ENCODE measurements at places on chromosomes 12 and 14. TPM values are rescaled to one million over a fixed set of nuclear protein-coding genes. Genes with fewer than 3 reads are reported as not detected.

DNA sequence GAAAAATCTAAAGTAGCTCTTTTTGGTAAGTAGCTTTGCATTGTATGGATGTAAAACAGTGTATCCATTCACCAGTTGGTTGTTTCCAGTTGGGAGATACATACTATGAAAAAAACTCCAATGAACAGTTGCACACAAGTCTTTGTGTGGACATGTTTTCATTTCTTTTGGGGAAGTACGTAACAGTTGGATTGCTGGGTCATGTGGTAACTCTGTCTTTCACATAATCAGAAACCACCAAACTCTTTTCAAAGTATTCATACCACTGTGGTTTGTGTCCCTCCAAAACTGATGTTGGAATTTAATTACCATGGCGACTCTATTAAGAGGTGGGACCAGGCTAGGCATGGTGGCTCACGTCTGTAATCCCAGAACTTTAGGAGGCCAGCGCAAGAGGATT is 58.9 kb upstream of the RESF1 start:
- DNase-seq: no peak

The TAMALIN gene
- 117 TPM for total RNA-seq

GRCh38 chr12:55850893-55851292 is 8.2 kb upstream of the MMP19 start:
- DNase-seq: no peak

DNA sequence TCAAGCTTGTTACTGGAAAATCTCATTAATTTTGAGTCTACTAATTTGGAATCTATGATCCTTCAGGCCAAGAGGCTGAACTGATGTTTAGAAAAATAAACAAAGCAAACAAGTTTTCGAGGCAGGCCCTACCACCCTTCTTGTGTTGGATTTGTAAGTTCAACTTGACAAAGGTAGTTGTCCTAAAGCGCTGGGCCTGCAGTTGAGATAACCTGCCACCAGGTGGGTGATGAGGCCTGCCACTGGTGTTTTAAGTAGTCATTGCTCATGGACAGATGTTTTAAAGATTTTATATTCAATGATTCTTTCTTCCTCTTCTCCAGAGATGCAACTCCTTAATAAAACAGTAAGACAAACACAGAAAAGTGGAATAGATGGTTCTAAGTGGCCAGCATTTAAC is 19.4 kb downstream of the ACVRL1 start:
- DNase-seq: peak; percentile 53

DNA sequence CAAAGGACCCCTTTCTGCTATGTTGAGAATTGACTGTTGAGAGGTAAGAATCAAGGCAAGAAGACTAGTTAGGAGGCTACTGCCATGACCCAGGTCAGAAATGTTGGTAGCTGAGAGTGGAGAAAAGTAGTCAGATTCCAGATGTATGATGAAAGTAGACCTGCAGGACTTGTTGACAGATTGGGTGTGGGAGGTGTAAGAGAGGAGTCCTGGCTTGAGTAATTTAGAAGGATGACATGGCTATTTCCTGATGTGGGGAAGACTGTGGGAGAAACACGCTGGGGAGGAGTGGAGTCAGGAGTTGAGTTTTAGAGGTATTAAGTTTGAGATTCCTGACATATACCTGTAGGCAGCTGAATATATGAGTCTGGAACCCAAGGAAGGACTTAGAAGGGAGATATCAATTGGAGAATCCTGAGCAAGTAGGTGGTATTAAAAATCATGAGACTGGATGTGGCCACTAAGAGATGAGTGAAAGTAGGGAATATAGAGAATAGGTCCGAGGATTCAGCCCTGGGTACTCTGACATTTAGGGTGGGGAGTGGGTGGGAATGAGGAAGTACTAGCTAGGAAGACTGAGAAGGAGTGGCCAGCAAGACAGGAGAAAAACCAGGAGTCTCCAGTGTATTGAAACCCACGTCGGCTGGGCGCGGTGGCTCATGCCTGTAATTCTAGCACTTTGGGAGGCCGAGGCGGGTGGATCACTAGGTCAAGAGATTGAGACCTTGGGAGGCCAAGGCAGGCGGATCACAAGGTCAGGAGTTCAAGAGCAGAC is 12.6 kb upstream of the DDX47 start:
- DNase-seq: no peak

The RDH5 gene
- 123 TPM for total RNA-seq

GRCh38 chr12:101891462-101891971 is 14.1 kb downstream of the DRAM1 start:
- no peak for DNase-seq

The GLIPR1L1 gene
- not detected for total RNA-seq

The KRT83 gene
- total RNA-seq: not detected

- DNase-seq: no peak
Measured at GRCh38 chr14:76917745-76918255, 91.6 kb downstream of the LRRC74A start.

DNA sequence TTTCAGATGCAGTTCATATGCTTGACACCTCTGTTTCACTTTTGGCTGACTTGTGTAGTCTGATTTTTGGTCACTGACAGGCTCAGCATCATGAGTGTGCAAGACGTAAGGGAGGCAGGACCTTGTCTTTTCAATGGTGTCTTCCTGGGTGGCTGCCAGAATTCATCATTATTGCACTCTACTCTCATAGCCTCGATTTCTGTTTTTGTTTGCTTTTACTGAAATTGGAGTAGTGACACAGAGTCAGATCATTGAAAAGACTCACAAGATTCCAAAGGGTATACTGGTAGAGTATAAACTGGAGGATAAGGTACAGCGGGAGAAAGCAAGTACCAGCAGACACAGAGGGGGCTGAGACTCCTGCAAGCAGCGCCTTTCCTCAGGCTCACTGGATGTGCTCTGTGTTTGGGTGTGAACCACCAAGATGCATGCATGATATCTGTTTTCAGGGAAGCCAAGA is 126.3 kb upstream of the FGD4 start:
- no peak for DNase-seq

DNA sequence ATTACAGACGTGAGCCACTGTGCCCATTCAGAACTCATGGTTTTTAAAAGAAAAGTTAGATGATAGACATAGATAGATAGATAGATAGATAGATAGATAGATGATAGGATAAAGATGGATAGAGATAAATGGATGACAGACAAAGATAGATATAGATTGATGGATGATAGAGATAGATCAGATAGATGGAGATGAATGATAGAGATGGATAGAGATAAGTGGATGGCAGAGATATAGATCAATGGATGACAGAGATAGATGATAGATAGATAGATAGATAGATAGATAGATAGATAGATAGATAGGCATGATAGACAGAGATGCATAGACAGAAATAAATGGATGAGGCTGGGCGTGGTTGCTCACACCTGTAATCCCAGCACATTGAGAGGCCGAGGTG is 13.7 kb upstream of the SLC25A3 start:
- DNase-seq: no peak

DNA sequence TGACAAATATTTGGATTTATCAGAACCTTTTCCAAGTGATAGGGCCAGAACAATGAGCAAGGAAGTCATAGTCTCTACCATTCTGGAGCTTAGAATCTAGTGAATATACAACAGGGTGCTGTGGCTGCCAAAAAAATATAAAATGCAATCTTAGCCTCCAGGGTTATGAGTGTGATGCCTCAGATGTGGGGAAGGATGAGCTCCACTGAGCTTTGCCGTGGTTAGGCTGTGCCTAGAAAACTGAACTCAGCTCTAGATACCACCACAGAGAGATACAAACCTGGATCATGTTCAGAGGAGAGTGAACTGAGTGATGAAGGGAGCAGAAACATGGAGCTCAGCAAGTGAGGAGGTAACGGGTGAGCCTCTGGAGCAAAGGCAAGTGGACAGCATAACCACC is 138.1 kb upstream of the HIF1A start:
- no peak for DNase-seq

DNA sequence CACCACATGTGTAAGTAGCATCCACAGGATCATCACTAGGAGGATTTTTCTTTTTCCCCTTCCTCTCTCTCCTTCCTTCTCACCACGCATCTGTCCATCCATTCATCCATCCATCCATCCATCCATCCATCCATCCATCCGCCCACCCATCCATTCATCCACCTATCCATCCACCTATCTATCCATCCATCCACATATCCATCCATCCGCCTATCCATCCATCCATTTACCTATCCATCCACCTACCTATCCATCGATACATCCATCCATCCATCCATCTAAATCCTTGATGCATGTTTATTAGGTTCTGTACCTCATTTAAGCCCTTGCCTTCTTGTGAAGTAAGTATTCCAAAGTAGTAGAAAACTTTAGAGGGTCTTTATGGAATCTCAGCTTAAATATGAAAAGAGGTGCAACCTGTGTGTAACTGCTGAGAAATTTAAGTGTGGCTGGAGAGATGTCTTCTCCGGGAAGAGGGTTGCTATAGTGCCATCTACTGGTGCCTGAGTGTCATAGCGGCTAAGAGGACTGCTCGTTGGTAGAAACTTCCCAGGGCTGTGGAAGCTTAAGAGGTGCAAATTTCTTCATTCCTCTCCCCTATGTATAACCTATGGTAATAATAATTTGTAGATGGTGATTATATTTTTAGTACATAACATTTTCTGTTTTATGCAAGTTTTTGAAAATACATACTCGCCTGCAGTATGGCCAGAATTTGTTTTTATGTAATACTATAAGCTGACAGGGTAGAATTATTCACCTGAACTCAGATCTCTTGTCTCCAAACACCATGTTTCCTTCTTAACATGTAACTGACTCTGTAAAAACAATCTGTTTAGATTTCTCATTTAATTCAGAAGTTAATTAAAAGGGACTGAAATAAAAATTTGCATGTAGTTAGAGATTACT is 46.0 kb downstream of the MYO1H start:
- DNase-seq: no peak

DNA sequence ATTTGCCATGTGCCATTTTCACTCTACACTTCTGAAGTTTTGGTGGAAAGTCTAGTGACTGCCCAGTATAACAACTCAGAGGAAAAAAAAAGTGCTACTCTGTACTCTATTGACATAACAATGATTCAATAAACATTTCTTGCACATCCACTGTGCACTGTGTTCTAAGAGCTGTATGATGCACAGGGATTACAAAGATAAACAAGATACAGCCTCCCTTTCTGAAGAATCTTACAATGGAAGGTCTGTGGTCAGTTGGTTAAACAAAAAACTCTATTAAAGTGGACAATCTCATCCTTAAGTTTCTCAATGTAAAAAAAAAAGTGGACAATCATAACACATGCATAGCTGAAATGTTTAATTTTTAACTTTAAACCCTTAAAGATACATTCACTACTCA is 105.7 kb upstream of the RASSF8 start:
- no peak for DNase-seq

DNA sequence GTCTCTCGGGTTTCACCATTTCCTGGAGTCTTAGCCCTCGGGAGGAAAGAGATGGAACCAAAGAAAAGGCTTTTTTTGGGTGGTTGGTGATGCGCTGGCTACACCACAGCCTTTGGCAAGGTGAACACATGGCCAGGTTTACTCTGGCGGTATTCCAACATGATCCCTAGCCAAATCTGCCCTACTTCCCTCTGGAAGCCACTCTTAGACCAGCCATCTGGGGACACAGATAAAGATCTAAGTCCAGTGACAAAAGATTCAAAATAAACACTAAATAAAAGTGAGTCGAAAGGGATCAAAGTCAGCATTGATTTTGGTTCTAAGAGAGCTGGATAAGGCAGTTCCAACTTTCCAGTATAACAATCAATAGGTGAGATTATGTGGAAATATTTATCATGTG is 694.5 kb downstream of the VRK1 start:
- DNase-seq: no peak

DNA sequence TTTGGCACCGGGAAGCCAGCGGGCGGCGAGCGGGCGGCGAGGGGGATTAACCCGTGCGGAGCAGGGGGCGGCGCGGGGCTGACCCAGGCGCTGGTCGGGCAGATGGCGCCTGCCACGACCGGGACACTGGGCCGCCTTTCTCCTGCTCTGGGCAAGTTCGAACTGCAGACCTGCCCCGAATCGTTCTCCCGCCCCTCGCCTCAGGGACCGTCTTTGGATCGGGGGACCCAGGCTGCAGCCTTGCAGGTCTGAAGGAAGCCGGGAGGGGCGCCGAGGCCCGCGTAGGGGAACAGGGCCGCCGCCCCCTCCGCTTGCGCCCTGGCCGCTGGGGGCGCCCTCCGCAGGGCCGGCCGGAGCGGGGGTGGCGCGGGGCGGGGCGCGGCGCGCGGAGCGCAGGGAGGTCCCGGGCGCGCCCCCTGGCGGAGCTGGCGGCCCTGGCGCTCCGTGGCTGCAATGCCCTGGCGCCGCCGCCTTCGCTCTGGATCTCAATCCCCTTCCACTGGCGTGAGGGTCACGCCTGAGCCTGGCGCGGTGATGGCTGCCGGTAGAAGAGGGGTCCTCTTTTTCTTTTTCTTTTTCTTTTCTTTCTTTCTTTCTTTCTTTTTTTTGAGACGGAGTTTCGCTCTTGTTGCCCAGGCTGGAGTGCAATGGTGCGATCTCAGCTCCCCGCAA is 449 bp upstream of the LTBP2 start:
- peak; percentile 96 for DNase-seq

The SYCP3 gene
- not detected for total RNA-seq

GRCh38 chr12:79378496-79378895 is 312.3 kb downstream of the PAWR start:
- no peak for DNase-seq

DNA sequence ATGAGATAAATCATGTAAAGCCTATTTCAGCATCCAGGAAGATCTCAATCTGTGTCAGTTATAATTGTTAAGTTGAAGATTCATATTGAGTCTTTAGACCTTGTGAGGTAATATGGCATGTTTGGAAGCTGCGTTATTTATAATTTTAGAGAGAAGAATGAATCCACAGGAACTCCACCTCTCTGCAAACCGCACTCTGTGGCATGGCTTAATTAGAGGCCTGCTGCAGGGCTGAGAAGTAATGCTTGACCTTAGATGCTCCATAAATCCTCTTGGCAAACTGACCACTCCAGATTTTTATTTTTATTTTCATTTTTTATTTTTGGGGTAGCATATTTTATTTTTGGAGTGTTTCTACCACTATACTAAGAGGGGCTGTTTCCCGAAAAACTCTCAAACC is 28.8 kb downstream of the BCAT1 start:
- DNase-seq: no peak

GRCh38 chr12:51951843-51952722 is 584 bp downstream of the ACVR1B start:
- no peak for DNase-seq

The PPP4R4 gene
- 0.13 TPM for total RNA-seq

DNA sequence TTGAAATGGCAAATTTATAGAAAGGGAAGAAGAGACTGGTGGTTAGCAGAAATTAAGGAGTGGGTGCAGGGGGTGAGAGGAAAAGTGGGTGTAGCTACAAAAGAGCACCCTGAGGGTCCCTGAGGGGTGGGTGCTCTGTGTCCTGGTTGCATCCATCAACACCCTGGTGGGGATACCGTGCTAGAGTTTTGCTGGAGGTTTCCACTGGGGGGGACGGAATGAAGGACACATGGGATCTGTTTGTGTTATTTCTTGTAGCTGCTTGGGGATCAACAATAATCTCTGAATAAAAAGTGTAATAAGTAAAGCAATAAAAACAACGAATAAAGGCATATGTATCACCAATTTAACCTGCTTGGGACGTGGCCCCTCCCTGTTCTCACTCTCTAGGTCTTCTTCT is 175.3 kb downstream of the KIF26A start:
- no peak for DNase-seq
